GF-D8 (cell line): ENCODE measurements at places on chromosomes 7 and 10.

- peak; percentile 65 for DNase-seq
These were observed 14.5 kb upstream of the PAX2 start for GRCh38 chr10:100730725-100731406.

DNA sequence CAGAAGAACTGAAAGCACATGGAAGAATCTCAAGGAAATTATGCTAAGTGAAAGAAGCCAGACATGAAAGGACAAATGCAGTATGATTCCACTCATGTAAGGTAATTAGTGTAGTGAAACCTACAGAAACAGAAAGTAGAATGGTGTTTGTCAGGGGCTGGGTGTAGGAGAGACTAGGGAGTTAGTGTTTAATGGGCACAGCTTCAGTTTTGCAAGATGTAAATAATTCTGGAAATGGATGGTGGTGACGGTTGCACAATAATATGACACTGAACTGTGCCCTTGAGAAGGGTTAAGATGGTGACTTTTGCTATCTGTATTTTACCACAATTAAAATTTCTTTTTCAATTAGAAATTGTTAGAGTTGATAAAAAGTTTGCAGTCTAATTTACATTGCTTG is 157.3 kb upstream of the ADCY1 start:
- DNase-seq: no peak

GRCh38 chr10:123766761-123767160 is 100.6 kb downstream of the GPR26 start:
- no peak for DNase-seq

- no peak for DNase-seq
These were observed 7.1 kb upstream of the EMX2 start for GRCh38 chr10:117535298-117536071.

GRCh38 chr7:30992414-30992813 is 28.7 kb downstream of the GHRHR start:
- DNase-seq: no peak

DNA sequence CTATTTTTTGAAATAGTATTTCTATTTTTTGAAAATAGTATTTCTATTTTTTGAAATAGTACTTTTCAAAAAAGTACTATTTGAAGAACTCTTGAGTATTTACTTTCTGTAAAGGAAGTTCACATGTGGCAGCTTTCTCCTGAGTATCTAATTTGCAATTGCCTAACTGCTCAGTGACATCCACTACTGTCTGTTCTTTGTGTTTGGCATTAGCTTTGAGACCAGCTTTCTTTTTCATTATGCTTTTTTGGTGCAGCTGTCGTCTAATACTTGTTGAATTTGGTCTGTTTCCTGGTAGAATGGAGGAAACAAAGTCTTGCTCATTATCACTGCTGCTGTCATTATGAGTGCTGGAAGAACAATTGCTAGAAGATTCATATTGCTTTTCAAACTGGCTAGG is 99.1 kb downstream of the BMPR1A start:
- DNase-seq: no peak

DNA sequence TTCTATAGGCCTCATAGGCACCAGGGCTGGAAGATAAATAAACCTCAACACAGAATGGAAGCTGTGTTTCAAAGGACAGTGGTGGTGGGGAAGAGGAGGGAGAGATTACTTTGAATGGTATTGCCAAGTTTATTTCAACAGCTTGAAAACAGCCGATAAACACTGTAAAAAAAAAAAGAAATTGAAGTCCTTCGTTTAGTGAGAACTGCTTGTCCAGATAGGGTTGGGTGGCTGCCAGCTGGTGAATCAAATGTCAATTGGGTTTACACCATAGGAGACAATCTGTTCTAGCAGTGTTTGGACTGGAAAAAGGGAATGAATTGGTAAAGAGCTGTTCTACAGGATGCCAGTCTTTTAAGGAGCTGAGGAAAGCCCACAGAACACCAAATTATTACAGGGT is 254.8 kb downstream of the PHF14 start:
- no peak for DNase-seq

DNA sequence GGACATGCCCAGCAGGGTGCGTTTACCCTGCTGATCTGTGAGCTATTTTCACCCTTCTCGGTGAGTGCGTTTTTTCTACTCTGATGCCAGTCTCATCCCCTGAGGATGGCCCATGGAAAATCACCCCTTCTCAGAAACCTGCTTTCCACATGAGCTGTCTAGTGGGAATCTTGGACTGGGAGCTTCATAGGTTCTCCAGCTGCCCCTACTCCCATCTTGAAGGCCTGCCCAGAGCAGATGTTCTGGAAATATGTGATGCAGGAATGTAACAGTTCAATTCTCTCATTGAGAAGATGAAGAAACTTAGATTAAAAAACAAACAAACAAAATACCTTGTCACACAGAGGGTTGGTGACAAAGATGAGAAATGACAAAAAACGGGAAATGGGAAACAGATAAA is 146.9 kb upstream of the RAB11FIP2 start:
- no peak for DNase-seq

GRCh38 chr7:139643951-139644585 is 120.6 kb downstream of the CLEC2L start:
- no peak for DNase-seq

DNA sequence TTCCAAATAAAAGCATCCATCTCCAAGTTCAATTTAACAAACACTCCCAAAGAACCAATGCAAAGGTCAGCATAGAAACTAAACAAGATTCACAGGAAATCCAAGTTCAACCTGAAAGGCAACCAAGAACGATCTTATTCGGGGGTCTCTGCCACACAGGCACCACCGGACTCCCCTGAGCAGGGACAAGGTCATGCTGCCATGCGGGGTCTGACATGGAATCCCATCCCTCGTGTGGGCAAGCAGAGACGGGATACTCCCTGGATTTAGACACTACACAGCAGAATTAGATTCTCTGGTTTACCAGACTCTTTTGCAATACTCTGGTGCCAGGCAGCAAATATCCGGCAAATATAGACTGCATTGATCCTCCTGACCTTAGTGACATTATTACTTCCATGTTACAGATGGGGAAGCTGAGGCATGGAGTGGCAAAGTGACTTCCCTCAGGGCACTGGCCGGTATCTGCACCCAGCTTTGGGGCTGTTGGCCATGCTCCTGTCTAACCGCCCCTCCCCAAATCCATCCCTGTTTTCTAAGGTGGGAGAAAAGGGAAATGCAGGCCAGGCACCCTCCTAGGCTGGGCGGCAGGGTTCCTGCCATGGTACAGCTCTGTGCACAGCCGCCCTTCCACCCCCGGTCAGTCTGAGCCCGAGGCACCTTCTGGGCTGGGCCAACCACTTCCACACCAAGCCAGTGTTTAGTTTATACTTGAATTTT is 111.8 kb downstream of the VIPR2 start:
- no peak for DNase-seq
